ENCODE measurements at places on chromosomes 3 and 15.
A peak's percentile ranks its signal among the peaks of the same experiment; 100 is the strongest.

GRCh38 chr15:29838352-29839010, 16.2 kb upstream of the TJP1 start:
- no peak for DNase-seq

- peak; percentile 80 for DNase-seq
Observed at GRCh38 chr15:58038426-58039078, 27.0 kb downstream of the ALDH1A2 start.

DNA sequence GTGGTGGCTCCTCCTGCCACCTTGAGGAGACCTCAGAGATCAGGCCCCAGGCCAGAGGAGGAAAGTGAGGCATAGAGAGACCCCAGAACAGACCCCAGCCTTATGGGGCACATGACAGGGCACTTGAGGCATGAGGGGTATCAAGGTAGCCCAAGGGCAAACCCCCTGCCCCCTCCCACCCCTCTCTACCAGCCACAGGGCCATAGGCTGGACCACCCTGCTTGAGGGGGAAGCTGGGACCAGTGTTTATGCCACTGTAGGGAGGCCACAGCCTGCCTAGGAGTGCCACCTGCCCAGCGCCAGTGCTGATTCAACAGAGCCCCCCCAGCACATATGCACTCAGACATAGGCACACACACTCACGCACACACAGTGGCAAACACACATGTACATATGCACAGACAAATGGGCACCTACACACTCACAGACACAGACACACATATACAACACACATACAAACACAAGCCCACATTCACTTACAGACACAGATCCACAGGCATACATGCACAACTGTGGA, 10.3 kb downstream of the MYL3 start:
- no peak for DNase-seq

GRCh38 chr15:81010086-81010485, 9.4 kb downstream of the TLNRD1 start:
- DNase-seq = no peak

DNA sequence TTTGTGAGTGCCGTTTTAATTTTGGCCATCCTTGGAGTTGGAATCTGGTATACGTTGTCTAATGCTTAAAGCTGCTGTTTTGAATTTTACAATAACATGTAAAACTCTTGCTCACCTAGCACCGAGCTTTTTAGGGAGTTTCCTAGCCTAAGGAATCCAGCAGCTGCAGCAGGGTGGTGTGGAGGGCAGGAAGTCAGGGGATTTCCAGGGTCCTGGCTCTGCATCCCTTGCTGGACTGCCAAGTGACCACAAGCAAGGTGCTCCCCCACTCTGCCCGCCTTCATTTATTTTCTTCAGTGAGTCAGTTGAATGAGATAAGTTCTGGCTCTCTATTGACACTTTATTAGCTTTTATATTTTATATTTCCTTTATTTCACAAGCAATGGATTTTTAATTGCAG, 113.7 kb downstream of the ATG7 start:
- peak; percentile 91 for DNase-seq

- DNase-seq = peak; percentile 47
Observed at GRCh38 chr3:32313723-32314473, 75.4 kb downstream of the CMTM8 start.

GRCh38 chr3:12586403-12586802, 29.5 kb downstream of the MKRN2 start:
- no peak for DNase-seq
